ENCODE measurements at places on chromosomes 7 and 10. TPM values are rescaled to one million over a fixed set of nuclear protein-coding genes. Genes with fewer than 3 reads are reported as not detected.

Gene KIN
- total RNA-seq: 17.5 TPM

Gene CPA1
- total RNA-seq: not detected

Gene EIF5AL1
- total RNA-seq: 0.83 TPM

Gene JCAD
- total RNA-seq: 0.05 TPM

Gene OR2A42
- not detected for total RNA-seq

GRCh38 chr7:137656850-137657232, 189.9 kb downstream of the DGKI start:
- no peak for DNase-seq
- no peaks in the 10 kb centered on the region for H3K36me3 ChIP-seq
- H3K27ac ChIP-seq: no peak overlapping the region
- peaks cover 7% of the 10 kb centered on the region for H3K27me3 ChIP-seq
- no peaks in the 10 kb centered on the region for H3K4me1 ChIP-seq
- H3K4me3 ChIP-seq: no peak overlapping the region

DNA sequence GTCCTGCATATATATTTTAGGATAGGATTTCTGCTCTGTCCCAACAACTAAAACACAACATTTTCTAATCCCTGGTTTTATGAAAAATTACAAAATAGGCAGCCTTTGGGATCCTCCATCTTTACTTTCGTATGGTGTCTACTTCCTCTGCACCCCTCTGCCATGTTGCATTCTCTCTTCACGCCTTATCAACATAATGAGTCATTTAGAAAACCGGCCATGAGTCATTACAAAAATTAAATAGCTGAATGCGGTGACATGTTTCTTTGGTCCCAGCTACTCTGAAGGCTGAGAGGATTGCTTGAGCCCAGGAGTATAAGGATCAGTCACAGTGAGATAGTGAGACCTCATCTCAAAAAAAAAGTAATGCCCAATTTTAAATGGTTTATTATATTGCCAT, 148.1 kb upstream of the CELF2 start:
- DNase-seq: no peak
- peaks cover 9% of the 10 kb centered on the region for H3K27me3 ChIP-seq
- H3K4me1 ChIP-seq: no peaks in the 10 kb centered on the region
- H3K36me3 ChIP-seq: no peaks in the 10 kb centered on the region
- H3K27ac ChIP-seq: no peak overlapping the region

DNA sequence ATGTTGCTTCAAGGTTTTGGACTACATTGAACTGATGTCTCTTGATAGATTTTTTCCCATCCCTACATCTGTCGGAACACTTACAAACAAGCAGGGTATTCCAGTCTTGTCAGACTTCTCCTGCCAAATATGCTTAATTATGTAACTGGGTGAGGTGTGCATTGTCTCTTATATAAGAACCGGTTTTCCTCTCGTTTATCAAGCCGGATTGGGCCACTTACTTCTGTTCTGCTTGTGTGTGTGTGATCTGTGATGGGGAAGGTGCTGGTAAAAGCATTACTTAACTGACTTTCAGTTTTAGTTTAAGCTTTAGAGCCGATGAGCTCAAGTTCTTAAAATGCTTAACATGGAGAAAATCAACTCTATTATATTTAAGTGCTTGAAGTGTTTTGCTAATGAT, 57.9 kb downstream of the OTUD1 start:
- H3K4me3 ChIP-seq: no peak overlapping the region
- no peak overlapping the region for H3K27ac ChIP-seq
- DNase-seq: no peak
- peaks cover 8% of the 10 kb centered on the region for H3K27me3 ChIP-seq

- no peak overlapping the region for H3K4me3 ChIP-seq
- H3K27ac ChIP-seq: no peak overlapping the region
- H3K4me1 ChIP-seq: peaks cover under 1% of the 10 kb centered on the region
- H3K36me3 ChIP-seq: no peaks in the 10 kb centered on the region
Measured at GRCh38 chr10:7111089-7111488, 299.7 kb downstream of the SFMBT2 start.

DNA sequence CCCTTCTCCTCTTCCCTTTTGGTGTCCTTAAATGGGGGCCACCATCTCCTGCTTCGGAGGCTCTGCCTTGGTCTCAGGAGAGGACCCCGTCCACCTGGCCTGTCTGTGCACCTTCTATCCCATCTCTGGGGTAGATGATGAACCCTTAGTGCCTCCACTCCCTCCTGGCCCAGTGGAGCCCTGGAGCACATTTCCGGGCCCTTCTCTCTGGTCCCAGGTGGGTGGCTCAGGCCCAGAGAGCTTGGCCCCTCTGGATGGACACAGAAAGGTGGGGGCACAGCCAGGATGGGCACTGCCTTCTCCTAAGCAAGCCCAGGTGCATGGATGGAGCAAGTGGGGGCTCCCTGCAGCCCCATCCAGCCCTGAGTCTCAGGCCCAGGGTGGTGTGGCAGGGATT, 121.4 kb upstream of the RET start:
- no peak overlapping the region for H3K27ac ChIP-seq
- H3K27me3 ChIP-seq: peaks cover 5% of the 10 kb centered on the region
- DNase-seq: peak; percentile 9
- no peaks in the 10 kb centered on the region for H3K36me3 ChIP-seq

DNA sequence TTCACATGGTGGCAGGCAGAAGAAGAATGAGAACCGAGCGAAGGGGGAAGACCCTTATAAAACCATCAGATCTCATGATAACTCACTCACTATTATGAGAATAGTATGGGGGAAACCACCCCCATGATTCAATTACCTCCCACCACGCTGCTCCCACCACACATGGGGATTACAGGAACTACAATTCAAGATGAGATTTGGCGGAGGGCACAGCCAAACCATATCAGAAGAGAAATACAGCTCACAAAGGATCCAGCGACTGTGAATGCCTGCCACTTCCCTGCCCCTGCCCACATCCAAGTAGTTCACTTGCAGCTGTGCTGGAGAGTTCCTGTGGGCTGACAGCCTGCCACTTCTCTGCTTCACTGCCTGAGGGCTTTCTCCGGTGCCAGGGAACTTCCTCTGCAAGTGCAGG, 148.7 kb downstream of the C7orf25 start:
- H3K4me3 ChIP-seq: no peak overlapping the region
- H3K27me3 ChIP-seq: peaks cover 3% of the 10 kb centered on the region
- H3K4me1 ChIP-seq: no peaks in the 10 kb centered on the region
- DNase-seq: no peak
- H3K36me3 ChIP-seq: no peaks in the 10 kb centered on the region
- H3K27ac ChIP-seq: no peak overlapping the region

DNA sequence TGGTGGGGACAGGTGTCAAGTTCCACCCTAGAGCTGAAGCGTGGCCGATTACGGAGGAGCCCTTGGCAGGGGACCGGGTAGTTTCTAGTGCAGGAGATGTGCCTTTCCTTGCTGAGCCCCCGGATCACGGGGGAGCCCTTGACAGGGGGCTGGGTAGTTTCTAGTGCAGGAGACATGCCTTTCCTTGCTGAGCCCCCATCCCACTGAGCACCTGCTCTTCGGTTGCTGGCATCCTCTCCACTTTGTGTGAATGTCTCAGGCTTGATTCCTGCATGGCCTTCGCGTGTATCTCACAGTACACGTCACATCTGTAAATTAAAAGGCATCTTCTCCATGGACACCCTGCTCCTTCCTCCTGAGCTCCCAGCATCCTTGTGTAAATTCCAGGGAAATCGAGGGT, 263.5 kb downstream of the ADARB2 start:
- DNase-seq: no peak
- H3K4me1 ChIP-seq: no peaks in the 10 kb centered on the region
- H3K36me3 ChIP-seq: no peaks in the 10 kb centered on the region
- H3K27me3 ChIP-seq: no peaks in the 10 kb centered on the region
- no peak overlapping the region for H3K27ac ChIP-seq

DNA sequence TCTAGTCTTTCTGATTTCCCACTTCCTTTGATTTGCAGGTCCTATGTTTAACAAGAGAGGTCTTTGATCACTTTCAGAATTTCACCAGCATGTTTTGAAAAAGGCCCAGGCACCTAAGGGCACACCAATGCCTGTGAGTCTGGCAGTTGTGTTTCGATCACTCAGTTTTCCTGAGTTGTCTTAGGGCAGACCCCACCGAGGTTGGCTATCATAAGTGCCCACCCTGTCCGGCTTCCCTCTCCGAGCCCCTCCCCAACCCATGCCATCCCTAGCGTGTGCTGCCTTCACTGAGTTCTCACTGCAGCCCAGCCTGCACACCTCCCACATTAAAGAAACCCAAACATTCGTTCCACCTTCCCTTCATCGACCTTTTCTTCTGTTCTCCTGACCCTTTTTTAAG, 257.9 kb downstream of the GRID1 start:
- no peak overlapping the region for H3K27ac ChIP-seq
- H3K4me3 ChIP-seq: no peak overlapping the region
- no peaks in the 10 kb centered on the region for H3K4me1 ChIP-seq
- no peaks in the 10 kb centered on the region for H3K36me3 ChIP-seq

DNA sequence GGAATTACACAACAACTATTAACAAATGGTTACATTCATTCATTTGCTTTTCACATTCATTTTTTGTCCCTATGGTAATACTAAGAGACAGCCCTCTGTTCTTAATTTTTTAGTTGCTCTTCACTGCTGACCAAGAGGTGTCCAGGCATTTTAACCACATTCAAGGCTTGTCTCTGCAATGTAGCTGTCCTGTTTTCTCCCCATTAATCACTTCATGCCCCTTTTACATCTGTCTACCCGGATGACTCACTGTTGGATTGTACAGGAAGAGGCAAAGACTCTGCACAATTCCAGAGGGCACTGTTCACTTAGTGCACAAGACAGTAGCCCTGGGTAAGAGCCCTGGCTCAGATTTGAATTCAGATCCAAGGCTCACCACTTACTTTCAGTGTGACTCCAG, 168.5 kb downstream of the NOC3L start:
- peaks cover 10% of the 10 kb centered on the region for H3K27me3 ChIP-seq
- DNase-seq: no peak
- H3K36me3 ChIP-seq: no peaks in the 10 kb centered on the region
- H3K27ac ChIP-seq: no peak overlapping the region

GRCh38 chr7:157795643-157796042, 458.8 kb downstream of the DNAJB6 start:
- H3K36me3 ChIP-seq: no peaks in the 10 kb centered on the region
- no peaks in the 10 kb centered on the region for H3K27me3 ChIP-seq
- no peaks in the 10 kb centered on the region for H3K4me1 ChIP-seq
- DNase-seq: no peak
- no peak overlapping the region for H3K4me3 ChIP-seq

GRCh38 chr7:13778967-13779366, 210.5 kb downstream of the ETV1 start:
- no peaks in the 10 kb centered on the region for H3K4me1 ChIP-seq
- no peaks in the 10 kb centered on the region for H3K27me3 ChIP-seq
- no peak for DNase-seq
- H3K4me3 ChIP-seq: no peak overlapping the region

DNA sequence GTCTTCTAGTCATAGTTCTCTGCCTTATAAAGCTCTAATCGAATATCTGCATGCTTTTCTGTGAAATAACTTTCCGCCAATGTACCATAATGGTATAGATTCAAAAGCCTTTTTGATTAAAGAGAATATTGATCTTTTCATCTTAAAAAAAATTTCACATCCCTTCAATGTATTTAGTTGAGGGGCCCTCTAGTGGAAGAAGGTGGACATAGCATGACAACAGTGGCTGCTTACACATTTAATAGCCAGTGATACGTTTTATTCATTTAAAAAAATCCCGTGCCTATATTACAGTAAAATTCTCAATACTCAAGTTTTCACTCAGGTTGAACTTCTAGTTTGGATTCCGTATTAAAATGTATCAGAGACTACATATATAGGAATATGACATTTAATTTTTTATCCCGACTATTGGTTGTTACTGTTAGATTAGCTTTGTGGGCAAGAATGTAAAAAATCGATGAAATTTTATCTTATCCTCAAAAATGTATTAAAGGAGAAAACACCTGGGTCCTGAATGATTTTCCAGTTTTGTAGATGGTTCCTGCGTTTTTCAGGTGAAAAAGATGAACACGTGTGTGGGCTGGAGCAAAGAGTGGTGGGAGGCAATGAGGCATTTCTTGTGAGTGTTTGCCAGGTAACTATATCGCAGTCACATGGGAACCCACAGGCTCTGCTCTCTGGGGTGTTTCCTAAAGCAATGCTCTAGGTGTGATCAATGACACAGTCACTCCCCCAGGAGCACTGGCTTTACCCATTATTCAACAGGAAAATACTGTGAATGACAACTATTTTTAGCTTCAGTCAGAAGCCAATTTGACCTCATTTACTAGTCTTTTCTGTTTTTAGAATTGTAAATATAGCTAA, 24.1 kb upstream of the PNLIP start:
- H3K4me1 ChIP-seq: no peaks in the 10 kb centered on the region
- no peaks in the 10 kb centered on the region for H3K27me3 ChIP-seq
- H3K4me3 ChIP-seq: no peak overlapping the region
- H3K36me3 ChIP-seq: no peaks in the 10 kb centered on the region
- no peak overlapping the region for H3K27ac ChIP-seq
- peak; percentile 40 for DNase-seq

DNA sequence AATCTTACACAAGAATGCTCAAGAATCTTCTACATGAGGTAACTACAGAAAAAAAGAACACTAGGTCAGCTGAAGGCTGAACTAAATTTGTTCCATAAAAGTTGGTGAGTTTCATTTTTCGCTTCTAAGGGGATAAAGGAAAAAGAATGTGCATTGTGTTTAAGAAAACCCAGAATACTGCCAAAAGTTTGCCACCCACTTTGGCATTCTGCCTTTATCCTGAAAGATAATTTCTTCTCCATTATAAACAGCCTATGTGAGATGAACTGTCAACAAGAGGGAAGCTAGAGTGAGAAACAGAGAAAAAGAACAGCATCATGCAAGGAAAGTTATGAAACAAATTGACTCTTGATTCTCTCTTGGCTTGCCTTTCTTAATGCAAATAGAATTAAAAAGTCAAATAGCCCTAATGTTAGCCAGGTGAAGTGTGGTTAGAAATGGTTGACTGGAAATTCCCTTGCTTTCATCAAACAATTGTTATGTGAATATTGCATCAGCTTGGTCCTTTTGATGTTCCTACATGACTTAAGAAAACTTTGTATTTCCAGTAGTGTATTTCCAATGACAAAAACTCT, 25.8 kb downstream of the STEAP1 start:
- no peak overlapping the region for H3K4me3 ChIP-seq
- peaks cover 3% of the 10 kb centered on the region for H3K36me3 ChIP-seq
- no peaks in the 10 kb centered on the region for H3K27me3 ChIP-seq
- H3K4me1 ChIP-seq: peaks cover 17% of the 10 kb centered on the region

DNA sequence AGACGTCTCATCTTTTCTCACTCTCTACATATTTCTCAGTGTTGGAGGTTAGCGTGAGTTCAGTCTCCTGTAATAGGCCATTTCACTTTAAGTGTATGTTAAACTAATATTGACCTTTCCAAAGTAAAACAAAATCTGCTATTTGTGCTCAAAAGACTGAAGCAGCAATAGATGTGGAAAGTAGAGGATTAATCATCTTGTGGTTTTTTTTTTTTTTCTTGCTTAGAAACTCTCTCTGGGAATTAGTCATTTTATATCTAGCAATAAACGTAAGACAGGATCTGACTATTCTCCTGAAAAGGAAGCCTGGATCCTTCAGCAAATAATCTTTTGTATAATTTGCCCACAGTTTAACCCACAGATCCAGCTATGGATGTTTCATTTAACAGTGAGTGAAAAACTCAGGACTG, 81.7 kb downstream of the NRP1 start:
- H3K4me3 ChIP-seq: no peak overlapping the region
- no peak overlapping the region for H3K27ac ChIP-seq
- no peaks in the 10 kb centered on the region for H3K36me3 ChIP-seq
- H3K27me3 ChIP-seq: peaks cover 7% of the 10 kb centered on the region
- DNase-seq: no peak

- no peak overlapping the region for H3K4me3 ChIP-seq
- H3K27ac ChIP-seq: no peak overlapping the region
- peaks cover 16% of the 10 kb centered on the region for H3K27me3 ChIP-seq
- no peaks in the 10 kb centered on the region for H3K4me1 ChIP-seq
- H3K36me3 ChIP-seq: no peaks in the 10 kb centered on the region
Measured at GRCh38 chr10:97960269-97961056, 70.0 kb downstream of the CRTAC1 start.

GRCh38 chr10:130933008-130933390, 378.5 kb downstream of the TCERG1L start:
- no peaks in the 10 kb centered on the region for H3K4me1 ChIP-seq
- no peak overlapping the region for H3K4me3 ChIP-seq
- H3K27me3 ChIP-seq: no peaks in the 10 kb centered on the region
